Effector CD8-positive, alpha-beta T cell (primary cell): ENCODE measurements at places on chromosomes 13 and 19.

GRCh38 chr13:24724714-24725113 lies 39.3 kb upstream of the RNF17 start:
- DNase-seq, result no peak

GRCh38 chr19:6414793-6415590 lies 9.6 kb downstream of the KHSRP start:
- no peak for DNase-seq

DNA sequence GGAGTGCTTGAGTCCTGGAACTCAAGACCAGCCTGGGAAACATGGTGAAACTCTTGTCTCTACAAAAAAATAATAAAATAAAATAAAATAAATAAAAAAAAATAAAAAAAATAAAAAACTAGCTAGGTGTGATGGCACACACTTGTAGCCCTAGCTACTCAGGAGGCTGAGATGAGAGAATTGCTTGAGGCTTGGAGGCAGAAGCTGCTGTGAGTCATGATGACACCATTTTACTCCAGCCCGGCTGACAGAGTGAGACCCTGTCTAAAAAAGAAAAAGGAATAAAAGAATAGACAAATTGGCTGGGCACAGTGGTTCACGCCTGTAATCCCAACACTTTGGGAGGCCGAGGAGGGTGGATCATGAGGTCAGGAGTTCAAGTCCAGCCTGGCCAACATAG lies 1168.9 kb downstream of the SLITRK5 start:
- no peak for DNase-seq

- DNase-seq, result no peak
These were observed 28.0 kb downstream of the CARS2 start for GRCh38 chr13:110677731-110678545.

GRCh38 chr13:27367570-27367969 lies 56.8 kb upstream of the GTF3A start:
- no peak for DNase-seq

- no peak for DNase-seq
These were observed 9.1 kb upstream of the CDC16 start for GRCh38 chr13:114225610-114226009.

DNA sequence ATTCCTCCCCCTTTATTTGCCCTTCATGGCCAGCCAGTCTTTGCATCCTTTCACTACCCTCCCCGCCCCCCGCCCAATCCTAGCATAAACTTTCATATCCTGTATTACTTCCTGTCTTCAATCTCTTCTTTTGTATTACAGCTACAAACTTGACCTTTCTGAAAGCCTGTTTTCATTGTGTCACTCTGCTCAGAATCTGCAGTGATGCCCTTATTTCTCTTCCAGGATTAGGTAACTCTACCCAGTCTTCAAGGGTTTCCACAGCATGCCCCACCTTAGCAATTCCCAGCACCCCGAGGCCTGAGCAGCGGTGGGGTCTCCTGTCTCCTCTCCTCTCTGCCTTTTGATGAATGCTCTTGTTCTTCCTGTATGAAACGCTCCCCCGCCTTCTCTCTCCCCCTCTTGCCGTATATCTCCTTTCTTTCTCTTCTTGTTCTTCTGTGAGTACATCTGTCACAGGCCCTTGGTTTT lies 145.6 kb downstream of the SHISA2 start:
- no peak for DNase-seq

GRCh38 chr13:99977334-99977911 lies 4.2 kb upstream of the ZIC2 start:
- DNase-seq, result no peak

GRCh38 chr13:73958657-73959397 lies 175.4 kb downstream of the KLF12 start:
- no peak for DNase-seq

- peak; percentile 29 for DNase-seq
These were observed 2.6 kb upstream of the JUNB start for GRCh38 chr19:12788682-12789097.

GRCh38 chr13:102012299-102013293 lies 389.3 kb downstream of the FGF14 start:
- no peak for DNase-seq

DNA sequence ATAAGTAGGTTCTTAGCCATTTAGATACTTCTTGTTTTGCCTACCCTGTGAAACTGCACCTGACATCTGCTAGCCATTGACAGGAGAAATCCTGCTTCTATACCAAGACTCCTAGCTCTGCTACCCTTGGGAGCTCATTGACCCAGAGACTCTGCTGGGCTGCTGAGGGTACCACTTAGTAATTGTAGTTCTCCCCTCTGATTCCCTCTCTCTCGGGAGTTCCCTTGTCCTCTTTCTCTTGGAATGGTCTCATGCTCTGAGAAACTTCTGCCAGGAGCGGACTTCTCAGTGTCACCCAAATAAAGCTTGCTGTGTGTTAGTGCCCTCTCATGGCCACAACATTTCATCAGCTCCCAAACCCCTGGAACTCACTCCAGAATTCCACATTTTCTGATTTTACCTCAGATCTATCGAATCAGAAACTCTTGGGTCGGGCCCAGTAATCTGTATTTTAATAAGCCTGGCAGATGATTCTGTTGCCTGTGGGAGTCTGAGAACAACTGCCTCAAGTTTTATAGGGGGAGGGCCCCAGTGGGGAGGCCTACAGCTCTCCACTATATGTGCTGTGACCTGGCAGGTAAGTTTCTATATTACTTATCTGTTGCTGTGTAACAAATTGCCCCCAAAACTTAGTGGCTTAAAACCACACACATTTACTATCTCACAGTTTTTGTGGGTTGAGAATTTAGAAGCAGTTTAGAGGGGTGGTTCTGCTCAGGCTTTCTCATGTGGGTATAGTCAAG lies 221.1 kb downstream of the TDRD3 start:
- DNase-seq, result no peak

- DNase-seq, result no peak
These were observed 747.4 kb downstream of the UQCRFS1 start for GRCh38 chr19:28465371-28466086.

GRCh38 chr13:109698779-109699178 lies 87.6 kb downstream of the IRS2 start:
- no peak for DNase-seq

- DNase-seq, result no peak
These were observed 1.5 kb downstream of the GSX1 start for GRCh38 chr13:27793507-27794367.

- no peak for DNase-seq
These were observed 23.0 kb upstream of the LAMP1 start for GRCh38 chr13:113273851-113274590.
